ENCODE measurements at places on chromosomes 12 and 14. TPM values are rescaled to one million over a fixed set of nuclear protein-coding genes. Genes with fewer than 3 reads are reported as not detected.

Gene BTBD7
- 30.6 TPM for total RNA-seq

DNA sequence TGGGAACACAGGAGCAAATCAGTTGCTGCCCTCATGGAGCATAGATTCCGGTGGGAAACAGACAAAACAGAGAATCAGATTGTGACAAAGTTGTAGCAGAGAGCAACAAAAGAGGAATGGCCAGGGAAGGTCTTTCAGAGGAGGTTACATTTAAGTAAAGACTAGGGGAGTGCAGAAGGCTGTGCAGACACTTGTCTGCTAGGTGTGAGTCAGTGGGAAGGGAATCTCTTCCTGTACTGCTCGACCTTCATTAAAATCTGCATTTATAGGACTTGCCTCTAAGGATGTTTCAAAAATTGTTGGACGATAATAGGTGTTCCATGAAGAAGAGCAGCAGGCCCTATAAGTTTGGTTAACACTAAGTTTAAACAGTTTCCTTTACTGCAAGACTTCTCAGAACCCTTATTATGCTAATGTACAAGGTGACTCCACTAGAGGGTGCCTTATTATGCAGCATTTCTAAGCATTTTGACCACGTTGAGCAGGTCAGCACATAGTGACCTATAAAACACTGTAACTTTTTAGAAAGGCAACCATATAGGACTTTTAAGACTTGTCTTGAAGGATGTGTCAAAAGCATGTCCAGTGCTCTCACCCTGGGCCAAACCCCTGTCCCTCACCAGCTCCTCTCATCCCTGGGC is 91.8 kb upstream of the RIC8B start:
- DNase-seq, result peak; percentile 15

DNA sequence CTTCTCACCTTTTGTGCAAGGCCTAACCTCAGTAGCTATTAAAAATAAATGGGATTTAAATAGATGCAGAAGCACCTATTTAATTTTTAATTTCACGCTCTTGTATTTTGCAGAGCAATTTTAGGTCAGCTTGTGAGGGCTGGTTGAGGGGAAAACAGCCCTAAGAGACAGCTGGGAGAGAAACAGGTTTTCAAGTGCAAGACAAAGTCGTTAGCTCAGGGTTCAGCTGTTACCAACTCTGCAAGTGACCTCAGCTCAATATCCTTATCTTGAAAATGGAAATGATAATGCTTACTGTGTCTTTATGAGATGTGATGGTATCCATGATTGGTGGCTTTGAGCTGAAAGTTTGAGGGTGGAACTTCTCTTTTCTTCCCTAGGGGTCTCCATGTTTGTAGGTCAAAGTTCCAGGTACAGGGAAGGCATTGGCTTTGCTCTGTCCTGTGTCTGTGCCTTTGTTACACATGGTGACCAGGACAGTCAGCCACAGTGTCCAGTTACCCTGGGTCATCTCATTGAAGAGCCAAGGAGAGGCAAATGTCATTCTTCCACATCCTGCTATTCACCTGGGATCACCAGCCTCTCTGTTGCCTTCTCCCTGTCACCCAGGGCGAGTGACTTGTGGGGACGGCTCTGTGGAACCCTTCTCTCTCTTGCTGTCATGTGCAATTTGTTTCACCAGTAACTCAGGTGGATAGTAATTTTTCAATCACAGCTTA is 100.3 kb downstream of the SAMD4A start:
- DNase-seq, result no peak

Gene TSPAN19
- total RNA-seq, result not detected

DNA sequence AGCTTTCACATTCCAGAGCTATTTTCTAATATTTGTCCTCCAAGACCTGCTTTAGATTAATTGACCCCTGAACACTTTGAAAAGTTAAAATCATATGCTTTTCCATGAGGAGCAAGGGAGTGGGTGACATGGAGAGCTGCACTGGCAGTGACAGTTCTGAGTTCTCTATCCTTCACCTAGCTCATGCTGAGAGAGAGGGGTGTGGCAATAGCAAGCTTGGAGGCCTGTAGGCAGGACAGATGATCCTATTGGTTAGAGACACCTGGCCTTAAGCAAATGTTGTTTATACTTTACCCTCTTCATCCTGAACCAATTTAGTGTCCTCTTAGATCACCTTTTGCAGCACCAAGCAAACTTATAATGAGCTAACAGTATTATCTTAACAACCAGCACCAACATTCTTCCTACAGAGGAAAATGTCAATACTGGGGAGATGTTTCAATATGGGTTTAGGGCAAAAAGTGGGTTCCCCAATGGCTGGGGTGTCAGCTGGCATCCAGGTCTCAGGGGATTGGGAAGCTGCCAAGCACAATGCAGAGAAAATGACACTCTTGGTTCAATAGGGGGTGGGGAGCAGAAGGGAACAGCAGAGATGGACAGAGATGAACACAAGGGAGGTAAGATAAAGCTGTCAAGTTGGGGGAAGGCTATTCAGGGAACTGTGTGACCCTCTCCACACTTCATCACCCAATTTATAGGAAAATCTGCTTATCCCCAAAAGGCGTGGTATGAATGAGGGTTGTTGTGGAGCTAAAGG is 37.0 kb upstream of the PPM1H start:
- DNase-seq, result no peak

- no peak for DNase-seq
These were observed 16.7 kb upstream of the PRKCH start for GRCh38 chr14:61304688-61305087.

DNA sequence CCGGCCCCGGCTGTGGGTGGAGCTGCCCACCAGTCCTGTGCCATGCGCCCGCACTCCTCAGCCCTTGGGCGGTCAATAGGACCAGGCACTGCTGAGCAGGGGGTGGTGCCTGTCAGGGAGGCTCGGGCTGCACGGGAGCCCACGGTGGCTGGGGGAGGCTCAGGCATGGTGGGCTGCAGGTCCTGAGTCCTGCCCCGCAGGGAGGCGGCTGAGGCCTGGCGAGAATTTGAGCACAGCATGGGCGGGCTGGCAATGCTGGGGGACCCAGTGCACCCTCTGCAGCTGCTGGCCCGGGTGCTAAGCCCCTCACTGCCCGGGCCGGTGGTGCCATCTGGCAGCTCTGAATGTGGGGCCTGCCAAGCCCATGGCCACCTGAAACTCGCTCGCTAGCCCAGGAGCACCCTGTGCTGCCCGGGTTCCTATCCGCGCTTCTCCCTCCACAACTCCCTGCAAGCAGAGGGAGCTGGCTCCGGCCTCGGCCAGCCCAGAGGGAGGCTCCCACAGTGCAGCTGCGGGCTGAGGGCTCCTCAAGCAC is 1371.1 kb downstream of the FSCB start:
- DNase-seq, result no peak

- DNase-seq, result no peak
These were observed 269.2 kb downstream of the CCDC91 start for GRCh38 chr12:28459481-28459880.

Gene APOLD1
- total RNA-seq, result 4.2 TPM

DNA sequence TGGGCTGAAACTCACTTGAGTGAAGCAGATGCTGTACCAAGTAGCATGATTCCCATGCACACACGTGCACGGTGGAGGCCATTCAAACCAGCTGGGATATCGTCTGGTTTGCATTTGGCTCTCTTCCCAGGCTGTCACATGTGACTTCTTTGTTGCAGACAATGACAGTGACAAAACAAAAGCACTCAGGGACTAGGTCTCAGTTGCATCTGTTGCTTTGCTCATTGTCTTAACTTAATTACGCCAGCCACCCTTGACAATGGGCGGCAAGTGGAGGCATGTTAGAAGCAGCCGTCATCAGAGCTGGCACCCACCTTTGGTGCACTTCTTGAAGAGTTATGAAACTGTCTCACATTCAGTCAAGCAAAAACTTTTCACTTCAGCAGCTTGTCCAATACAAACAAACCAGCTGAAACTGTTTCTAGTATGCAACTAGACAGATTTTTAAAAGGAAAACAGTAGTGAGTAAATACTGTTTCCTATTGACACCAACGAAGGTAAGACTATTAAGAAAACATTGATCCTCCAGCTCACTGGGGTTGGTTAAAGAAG is 74.3 kb downstream of the IGF1 start:
- DNase-seq, result peak; percentile 15

DNA sequence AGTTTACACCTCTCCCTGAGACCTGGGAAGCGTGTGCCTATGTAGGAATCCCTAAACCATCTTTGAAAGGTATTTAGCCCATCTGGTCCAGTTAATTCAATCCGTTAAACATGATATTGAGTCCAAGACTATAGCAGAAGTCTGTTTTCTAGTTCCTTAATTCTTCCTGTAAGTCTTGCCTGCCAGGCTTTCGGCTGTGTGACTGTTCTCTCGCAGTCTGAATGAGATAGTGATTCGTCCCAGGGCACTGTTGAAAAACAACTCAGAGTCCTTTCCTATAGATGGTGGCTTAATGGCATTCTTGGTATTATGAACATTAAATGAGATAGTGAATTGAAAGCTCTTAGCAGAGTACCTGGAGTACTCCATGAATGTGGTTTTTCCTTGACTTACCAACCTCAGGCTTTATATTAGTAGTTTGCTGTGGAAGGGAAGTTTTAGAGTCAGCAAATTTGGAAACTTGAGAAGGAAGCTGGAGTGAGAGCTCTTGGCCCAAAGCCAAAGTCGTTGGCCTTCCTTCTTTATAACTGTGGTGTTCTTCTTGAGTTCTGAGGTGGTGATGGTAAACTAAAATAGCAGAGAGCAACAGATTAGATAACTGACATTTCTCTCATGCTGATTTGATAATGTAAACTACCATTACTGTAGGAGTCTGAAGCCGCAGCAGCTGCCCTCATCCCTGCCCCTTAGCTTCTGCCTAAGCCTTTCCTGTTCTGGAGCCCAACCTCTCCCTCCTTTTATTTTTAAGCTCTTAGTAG is 76.5 kb downstream of the TGFB3 start:
- DNase-seq, result peak; percentile 53

- no peak for DNase-seq
These were observed 597.7 kb downstream of the DIO2 start for GRCh38 chr14:79613625-79614024.

DNA sequence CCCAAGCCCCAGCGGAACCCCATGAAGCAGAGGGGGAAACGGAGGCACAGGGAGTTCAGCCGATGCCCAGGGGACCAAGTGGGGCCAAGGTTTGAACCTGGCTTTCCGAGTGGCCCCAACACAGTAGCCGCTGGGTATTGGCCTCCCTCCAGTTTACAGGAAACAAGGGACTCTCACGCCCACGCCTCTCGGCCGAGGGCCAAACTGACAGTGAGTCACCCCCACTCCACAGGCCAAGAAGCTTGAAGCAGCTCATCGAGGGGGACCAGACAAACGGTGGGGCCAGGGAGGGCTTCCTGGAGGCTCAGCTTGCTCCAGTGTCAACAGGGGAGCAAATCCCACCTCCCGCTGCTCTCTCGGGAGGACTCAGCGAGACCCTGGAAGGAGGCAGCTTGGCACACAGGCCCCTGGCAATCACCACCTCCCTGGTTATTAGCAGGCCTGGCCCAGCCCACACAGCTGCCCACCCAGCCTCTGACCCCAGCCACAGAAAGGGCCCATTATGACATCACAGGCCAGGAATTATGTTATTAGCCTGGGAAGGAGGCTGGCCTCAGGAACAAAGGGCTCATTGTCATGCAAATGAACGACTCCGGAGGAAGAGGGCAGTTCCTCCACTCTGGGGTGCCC is 54.6 kb downstream of the NCOR2 start:
- DNase-seq, result peak; percentile 98

GRCh38 chr12:78167510-78167909 is 336.8 kb downstream of the NAV3 start:
- no peak for DNase-seq

- DNase-seq, result no peak
These were observed 136.3 kb upstream of the PZP start for GRCh38 chr12:9344541-9344940.

- no peak for DNase-seq
These were observed 47.1 kb downstream of the ARF6 start for GRCh38 chr14:49939884-49940510.

DNA sequence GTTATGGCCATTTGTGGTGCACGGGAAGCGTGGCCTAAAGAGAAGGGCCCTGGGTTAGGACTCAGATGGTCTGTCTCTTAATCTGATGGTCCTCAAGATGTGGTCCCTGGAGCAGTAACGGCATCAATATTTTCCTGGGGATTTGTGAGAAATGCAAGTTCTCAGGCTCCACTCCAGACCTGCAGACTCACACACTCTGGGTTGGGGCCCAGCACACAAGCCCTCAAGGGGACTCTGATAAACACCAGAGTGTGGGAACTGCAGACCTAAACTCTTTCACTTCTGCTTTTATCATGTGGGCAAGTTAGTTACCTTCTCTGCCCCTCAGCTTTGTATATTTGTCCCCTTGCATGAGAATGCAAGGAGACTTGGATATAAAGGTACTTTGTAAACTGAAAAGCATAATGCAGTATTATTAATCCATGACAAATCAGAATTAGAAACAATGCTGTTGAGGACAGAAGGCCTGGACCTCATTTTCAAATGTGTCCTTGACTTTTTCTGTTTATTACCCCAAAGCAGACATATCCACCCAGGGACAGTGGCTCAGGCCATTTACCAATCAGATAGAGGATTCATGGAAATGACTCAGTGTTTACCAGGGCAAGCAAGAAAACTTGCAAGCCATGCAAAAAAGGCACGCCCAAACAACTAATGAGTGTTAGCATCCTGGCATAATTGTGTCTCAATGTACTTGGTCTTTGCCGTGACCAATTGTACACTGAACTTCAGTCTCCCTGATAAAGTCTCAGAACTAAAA is 157.0 kb downstream of the ASCL1 start:
- DNase-seq, result no peak

DNA sequence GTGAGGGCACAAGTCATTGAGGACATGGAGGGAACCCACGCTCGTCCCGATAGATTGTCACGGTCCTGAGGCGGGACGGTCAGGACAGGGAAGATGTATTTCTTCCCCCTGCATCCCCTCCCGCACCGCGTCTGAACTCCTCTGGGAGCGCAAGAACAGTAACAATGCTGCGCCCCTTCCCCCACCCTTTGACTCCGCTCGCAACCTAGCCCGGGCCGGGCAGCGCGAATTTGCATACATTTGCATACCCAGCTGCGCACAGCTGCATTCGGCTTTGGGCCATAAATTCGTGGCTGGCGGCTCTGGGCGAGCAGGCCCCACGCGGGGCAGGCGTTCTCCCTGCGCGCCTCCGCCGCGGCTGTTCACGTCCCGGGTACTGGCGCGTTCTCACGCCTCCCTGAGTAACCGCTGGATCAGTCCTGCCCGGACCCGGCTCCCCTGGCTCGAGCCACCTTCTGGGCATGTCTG is 29.0 kb upstream of the SMUG1 start:
- DNase-seq, result no peak

Gene CLBA1
- 2.2 TPM for total RNA-seq

Gene KCNMB4
- total RNA-seq, result 0.90 TPM

GRCh38 chr14:105647784-105648608 is 121.6 kb downstream of the TMEM121 start:
- no peak for DNase-seq

DNA sequence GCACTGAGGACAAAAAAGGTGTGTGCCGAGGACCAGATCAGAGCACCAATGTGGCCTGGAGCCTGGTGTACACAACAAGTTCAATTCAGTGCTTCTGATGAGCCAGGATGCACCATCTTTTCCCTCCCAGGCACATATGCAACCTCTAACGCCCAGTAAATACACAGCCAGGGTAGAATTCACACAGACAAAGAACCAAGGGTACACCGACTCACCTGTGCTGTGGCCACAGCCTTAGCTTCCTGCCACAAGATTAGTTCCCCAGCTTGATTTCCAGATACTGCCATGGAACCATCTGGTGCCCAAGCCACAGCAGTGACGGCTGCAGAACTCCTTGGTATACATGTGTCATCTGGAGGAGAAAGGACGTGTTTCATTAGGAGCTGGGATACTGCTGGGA is 29.4 kb downstream of the PARP2 start:
- DNase-seq, result no peak

Gene CYP27B1
- 0.56 TPM for total RNA-seq

Measured in IMR-90 (cell line).